Left lung (tissue), 14 donors: ENCODE measurements at places on chromosomes 5 and 9. TPM values are rescaled to one million over a fixed set of nuclear protein-coding genes. Genes with fewer than 3 reads are reported as not detected.

Gene SMIM33
- 0.11 TPM for polyA plus RNA-seq

- DNase-seq, result no peak
Measured at GRCh38 chr9:76987594-76988200, 31.8 kb upstream of the FOXB2 start.

GRCh38 chr5:55160493-55161209 is 680 bp downstream of the GPX8 start:
- peak; percentile 70 for DNase-seq

Gene GSN
- polyA plus RNA-seq, result 43.0 TPM

Gene GTF2H2
- 46.3 TPM for polyA plus RNA-seq
